Colonic mucosa (tissue), 4 donors: ENCODE measurements at places on chromosomes 16 and 17.
A peak's percentile ranks its signal among the peaks of the same experiment; 100 is the strongest.

- DNase-seq = no peak
These were observed 12.9 kb upstream of the ZKSCAN2 start for GRCh38 chr16:25270577-25270976.

DNA sequence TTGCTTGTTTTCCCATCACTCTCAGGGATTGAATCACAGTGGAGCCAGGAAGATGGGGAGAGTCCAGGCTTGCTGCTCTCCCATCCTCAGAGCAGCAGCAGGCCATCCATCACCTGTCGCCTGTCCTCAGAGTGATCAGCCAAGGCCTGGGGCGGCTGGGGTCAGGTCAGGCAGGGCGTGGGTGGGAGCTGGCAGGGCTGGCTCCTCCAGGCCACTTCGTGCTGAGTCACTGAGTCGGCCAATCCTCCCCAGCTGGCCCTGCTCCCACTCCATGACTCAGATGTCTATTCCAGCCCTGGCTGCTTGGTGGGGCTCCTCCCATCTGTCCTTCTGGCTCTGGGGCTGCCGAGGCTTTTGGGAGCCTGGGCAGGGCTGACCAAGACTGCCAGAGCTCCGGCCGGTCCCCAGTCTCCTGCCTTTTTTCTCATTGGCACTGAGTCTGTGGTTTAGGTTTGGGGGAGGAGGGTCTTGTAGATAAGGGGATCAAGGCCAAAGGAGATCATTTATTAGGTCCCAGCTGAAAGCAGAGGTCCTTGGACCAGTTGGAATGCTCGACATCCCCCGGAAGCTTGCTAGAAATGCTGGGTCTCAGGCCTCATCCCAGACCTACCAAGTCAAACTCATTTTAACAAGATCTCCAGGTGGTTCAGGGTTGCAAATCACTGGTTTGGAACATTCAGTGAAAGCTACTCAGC is 72.7 kb downstream of the ABCC1 start:
- DNase-seq = peak; percentile 91

DNA sequence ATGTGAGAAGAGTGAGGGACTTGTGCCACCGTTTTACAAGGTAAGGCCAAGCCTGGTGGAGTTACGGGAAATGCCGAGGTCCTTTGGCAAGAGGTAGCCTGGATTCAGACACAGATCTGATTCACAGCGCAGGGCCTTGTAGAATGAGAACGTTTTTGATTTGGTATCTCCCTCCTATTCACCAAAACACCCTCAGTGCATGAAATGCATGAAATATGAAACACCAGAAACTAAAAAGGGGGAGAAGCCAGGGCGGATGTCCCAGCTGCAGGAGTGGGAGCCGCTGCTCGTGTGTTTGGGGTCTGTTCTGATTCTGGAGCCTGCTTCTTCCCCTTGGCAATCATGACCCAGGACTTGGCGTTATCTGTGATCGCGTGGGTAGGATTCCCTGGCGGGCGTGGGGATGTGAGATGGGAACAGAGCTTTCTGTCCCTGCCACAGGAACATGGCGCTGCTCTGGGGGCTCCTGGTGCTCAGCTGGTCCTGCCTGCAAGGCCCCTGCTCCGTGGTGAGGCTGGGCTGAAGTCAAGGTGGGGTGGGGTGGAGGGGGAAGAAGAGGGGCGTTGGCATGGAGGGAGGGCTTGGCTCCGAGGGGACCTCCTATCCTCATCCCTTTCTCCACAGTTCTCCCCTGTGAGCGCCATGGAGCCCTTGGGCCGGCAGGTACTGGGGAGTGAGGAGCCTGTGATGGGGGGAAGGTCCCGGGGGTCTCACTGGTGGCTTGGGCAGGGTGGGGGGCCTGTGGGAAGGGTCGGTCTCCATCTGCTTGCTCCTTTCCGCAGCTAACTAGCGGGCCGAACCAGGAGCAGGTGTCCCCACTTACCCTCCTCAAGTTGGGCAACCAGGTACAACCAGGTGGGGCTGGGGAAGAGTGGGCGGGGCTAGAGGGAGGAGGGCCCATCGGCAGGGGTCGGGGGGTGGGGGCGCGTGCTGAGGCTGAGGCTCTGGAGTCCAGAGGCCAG is 2.2 kb downstream of the SERPINF2 start:
- no peak for DNase-seq

GRCh38 chr17:81810892-81811704 is 7.1 kb downstream of the GCGR start:
- DNase-seq = no peak

DNA sequence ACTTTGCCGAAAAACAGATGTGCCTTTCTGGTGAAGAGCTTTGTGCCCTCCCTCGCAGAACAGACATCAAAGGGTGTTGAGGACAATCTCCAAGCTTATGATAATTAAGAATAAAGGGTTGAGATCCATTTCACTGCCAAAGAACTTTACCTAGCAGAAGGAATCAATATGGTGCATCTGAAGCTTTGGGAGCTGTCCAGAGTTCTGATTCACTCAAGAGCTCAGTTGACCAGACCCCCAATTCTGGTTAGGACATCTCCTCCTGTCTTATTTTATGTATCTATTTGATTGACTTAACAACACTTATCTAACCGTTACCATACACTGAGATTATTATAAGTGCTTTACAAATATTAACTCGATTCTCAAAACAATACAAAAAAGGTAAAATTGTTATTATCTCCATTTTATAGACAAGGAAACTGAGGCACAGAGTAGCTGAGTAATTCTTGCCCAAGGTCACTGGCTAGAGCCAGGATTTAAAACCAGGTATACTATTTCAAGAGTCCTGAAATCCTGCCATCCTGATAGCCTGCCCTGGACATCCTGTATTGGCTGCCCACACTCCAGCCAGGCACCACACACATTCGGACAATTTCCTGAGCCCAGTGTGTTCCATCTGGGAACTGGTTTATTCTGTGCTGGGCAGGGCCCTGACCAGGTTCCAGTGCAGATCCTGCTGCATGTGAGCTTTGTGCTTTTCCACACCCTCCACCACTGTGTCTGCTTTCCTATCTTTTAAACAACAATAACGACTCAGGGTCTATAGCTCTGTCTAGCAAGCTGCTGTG is 29.8 kb downstream of the PITPNM3 start:
- no peak for DNase-seq

DNA sequence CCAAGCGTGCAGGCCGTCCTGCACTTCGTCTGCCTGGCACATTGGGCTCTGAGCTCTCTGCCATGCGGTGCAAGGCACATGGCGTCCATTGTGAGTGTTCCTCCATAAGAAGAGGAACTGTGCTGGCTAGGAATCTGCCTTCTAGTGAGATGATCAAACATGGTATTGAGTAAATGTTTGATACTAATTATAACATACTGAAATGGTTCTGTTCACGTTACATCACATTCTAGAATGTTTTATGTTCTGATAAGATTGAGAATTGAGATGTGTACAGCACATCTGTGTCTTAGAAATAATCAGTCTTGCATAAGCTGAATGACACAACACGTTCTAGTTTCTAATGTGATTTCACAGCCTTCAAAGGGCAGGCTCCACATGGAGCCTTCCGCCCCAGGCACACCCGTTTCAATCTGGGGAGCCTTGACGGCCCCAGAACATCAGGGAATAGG is 42.9 kb downstream of the USP10 start:
- DNase-seq = no peak

DNA sequence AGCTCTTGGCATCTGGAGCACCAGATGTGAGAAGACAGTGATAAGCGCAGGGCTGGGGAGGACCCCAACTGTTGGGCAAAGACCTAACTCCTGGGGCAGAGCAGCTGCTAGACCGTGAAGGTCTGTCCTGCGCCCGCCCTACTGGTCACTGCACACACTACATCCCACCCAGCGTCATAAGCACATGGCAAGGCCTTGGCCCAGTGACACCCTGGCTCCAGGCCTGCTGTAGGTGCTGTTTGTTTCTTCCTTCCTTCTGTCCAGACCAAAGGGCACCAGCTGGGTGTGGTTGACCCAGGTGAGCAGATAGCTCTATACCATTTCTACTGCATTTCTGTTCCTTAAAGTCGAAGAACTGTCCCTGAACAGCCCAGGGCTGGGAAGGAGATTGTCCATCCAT is 6.4 kb downstream of the TRPV3 start:
- DNase-seq = peak; percentile 60

GRCh38 chr17:60355663-60356594 is 36.0 kb downstream of the USP32 start:
- DNase-seq = no peak

- no peak for DNase-seq
These were observed 14.3 kb downstream of the ZP2 start for GRCh38 chr16:21197112-21197511.

DNA sequence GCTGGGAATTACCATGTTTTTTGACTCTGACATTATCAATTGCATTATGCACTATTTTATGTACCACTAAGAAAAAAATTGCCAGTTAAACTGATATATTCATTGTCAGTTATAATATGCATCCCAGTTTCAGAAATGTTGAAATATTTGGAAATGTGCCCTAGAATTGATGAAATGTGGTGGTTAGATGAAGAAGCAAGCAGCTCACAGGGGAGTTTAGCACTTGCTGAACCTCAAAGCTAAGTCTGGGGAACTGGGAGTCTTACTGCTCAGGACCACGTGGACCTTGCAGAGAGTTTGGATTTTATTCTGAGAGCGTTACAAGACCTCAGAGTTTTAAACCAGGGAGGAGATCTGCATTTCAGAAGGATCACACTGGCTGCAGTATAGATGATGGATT is 67.9 kb downstream of the TNRC6C start:
- DNase-seq = no peak

- DNase-seq = no peak
These were observed 27.2 kb upstream of the ITGA3 start for GRCh38 chr17:50028736-50029120.

DNA sequence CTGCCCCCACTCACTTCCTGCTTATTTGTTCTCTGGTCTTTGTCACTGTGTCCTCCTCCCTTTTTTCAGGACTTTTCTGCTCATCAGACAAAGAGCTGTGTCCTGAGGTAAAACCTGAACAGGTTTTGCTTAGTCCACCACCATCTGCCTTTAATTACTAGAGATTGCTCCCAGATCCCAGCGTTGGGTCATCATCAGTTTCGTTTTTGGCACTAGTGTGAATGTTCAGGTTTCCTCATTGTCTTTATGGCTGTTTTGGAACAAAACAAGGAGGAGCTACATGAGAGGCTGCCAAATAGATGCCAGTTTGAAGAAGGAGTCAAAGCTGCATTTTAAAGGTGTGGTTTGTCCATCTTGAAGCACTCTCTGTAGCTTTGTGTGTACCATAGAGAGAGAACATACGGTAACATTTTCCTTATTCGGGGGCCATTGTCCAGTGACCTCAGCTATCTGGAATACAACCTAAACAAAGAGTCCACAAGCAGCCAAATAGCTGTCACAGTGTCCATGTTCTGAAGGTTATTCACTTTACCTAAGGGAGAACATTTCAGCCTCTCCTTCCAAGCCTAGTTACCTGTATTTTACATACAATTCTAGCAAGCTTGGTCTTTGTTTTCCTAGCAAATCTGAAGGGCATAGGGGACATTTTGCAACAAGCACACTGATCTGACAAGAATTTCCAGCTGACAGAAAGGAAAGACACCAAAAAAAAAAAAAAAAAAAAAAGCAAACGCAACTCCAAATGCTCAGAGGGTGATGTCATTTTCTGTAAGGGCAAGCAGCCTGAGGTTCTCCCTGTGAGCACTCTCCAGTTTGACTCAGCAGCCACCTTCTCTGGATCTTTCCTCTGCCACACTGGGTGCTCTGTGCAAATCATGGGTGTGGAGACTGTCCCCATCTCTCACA is 196.1 kb downstream of the NTN1 start:
- DNase-seq = no peak

GRCh38 chr17:59266745-59267144 is 46.4 kb downstream of the GDPD1 start:
- no peak for DNase-seq

GRCh38 chr17:39756380-39757079 is 18.8 kb downstream of the GRB7 start:
- DNase-seq = no peak

DNA sequence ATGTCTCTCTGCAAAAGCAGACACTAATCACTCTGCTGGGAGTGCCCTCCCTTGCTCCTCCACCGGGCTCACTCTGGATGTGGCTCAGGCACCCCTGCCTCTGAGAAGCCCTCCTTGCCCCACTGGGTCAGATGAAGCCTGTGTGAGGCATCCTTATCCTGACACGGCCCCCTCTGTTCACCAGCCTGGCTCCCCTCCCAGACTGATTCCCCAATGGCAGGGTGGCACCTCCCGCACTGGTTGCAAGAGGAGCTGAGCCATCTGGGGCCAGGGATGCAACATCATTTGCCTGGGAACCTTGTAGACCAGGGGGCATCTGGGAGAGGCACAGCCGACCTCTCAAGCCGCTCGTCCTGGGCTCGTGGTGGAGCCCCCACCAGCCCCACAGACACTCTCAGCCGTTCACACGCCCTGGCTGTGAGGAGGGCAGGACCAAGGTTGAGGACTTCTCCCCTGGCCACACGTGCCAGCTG is 6.7 kb downstream of the SMTNL2 start:
- DNase-seq = no peak

GRCh38 chr16:15403392-15403995 is 7.9 kb downstream of the MPV17L start:
- DNase-seq = no peak

DNA sequence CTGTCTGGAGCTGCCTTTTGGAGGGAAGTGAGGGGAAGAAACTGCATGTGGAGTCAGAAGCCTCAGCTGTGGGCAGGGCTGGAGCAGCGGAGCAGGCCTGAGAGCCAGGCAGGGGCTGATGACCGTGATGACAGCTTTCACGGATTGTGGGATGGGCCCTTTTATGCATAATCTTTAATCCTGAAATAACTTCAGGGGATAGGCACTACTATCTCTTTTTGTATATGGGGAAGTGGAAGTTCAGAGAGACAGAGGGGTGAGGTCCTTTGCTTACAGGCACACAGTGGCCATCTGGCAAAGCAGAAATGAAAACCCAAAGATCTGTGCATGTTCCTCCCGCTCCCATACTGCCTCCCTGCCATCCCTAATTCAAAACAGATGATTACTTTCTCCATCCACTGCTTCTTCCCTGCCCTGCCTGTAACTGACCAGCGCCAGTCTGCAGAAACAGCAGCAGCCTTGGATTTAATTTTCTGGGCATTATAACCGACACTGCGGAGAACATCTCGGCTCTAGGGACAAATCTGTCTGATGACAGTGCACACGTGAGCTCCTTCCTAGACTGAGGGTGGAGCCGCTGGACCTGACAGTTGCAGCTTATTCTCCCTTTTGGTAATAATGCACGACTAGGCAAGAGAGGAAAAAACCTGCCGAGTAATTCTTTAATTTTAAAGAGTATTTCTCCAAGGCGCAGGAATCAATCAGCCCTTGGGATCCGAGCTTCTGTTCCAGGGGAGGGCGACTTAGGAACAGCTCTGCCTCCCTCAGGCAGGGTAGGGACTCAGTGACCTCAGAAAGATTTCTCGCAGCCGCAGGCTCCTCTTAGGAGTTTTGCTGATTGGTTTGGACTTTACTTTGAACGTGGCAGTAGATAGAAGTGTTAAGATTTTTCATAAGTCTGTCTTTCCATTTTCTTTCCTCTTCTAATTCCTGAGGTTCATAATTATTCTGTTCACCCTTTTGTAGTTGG is 95.4 kb downstream of the UTP18 start:
- no peak for DNase-seq

DNA sequence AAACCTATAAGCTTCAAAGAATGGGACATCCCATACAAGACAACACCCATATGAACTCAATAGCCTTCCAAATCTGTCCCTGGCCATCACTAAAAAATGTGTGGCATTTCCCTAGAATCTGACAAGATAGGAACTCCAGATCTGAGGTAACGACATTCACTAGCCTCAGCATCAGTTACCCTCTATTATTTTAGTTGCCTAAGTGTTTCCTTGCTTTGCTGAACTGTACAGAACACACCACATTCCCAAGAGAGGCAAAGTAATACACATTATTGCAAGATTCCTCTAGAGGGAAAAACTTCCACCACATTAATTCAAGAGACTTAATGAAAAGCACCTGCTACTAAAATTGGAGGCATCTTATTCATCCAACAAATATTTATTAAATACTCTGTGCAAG is 5.0 kb downstream of the LSM12 start:
- DNase-seq = no peak
